AG04449 (cell line): ENCODE measurements at places on chromosomes 3 and 15.

DNA sequence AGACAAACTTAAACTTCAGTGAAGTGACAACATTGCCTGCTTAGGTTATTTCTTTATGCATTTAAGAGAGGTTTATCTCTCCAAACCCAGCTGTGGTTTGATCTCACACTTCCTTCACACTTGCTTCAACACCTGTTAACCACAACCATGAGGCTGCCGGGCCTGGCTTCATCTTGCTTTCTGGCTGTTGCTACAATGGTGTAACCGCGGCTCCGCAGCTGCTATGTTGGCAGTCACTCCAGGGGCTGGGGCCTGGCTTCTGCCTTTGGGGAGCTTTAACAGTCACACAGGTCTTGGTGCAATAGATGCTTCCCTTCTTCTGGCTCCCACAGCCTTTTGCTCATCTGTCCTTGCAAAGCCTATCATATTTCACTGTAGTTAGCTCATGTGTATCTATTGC lies 72.9 kb upstream of the MNS1 start:
- DNase-seq = no peak

DNA sequence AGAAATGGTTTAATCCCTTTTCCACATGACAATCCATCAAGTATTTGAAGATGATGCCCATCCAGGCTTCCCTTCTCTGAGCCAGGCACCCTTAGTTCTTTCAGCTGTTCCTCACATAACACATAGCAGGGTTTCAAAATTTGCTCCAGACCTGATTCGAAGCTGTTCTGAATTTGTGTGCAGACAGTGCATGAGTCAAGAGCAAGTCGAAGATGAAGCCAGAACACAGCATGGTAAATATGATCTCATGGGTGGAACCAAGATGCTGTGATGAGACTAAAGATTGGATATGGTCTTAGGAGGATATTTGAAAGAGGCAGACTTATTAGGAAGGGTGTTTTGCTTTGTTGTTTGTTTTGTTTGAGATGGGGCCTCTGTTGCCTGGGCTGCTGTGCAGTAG lies 32.6 kb upstream of the PDE8A start:
- DNase-seq = no peak

DNA sequence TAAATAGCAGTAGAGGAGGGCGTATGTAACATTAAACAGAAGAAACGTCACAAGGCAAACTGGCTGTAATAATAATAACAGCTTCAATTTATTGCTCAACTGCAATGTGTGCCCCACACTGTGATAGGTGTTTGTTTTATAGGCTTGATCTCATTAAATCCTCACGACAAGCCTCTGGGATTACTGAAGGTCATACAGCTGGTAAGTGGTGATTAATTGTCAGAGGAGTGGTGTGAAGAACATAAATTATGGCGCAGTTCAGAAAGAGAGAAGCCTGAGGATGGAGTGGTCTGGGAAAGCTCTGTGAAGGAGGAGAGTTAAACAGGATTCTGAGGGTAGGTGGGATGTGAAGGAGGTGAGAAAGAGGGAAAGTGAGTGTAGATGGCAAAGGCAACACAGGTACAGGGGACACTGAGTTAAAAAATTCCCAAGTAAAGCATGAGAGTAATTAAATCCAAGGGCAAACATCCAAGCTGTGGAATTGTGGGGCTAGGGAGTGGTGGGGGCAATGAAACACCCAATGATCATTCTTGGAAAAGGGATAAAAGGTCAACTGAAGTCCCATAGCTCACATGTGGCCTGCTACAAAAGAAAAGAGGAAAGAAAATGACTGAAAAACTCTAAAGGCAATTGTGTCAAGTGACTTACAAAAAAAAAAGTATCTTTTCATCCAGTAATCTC lies 16.5 kb upstream of the GLCE start:
- DNase-seq = no peak

- DNase-seq = no peak
Observed at GRCh38 chr3:151562891-151563290, 102.0 kb upstream of the IGSF10 start.

DNA sequence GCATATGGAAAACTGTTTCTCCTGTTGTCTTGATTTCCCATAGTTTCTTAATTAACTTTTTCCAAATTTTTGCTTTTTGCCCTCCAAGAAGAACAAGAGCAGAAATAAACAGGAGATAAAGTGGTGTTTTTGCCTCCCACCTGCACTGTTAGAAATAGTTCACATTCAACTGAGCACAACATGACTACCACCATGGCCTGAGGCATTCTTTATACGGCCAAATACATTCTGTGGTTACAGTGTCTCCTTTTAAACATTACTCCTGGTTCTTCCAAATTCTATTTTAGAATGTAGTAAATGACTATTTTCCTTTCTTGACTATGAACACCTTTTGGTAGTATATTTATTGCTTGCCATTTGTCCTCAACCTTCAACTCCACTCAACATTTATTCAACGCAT lies 98.5 kb downstream of the LARS2 start:
- DNase-seq = no peak

DNA sequence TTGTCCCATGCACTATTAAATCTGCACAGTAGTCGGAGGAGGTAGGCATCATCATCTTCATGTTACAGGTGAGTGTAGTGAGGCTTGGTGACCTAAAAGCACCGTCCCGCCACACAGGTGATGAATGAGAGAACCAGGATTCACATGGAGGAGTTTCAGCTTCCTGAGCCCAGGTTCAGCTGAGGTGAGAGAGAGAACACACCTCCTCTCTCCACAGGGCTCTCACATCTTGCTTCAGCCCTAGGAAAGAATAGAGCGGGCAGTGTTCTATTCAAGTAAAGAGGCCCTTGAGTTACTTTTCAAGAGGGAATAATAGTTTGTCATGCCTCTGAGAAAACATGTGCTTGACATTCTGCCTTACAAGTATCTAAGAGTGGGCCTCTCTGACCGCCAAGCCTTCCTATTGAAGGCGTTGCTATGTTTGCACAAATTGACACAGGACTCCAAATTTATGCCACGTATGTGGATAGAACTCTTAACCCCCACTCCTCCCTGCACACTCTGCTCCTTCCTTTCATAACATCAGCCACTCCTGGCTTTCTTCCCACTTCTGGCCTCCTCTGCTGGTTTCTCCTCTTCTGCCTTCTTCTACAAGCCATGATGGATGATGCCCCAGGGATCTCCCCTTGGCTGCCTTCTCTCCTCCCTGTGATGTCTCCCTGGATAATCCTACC lies 138.3 kb upstream of the ABHD17C start:
- DNase-seq = no peak

DNA sequence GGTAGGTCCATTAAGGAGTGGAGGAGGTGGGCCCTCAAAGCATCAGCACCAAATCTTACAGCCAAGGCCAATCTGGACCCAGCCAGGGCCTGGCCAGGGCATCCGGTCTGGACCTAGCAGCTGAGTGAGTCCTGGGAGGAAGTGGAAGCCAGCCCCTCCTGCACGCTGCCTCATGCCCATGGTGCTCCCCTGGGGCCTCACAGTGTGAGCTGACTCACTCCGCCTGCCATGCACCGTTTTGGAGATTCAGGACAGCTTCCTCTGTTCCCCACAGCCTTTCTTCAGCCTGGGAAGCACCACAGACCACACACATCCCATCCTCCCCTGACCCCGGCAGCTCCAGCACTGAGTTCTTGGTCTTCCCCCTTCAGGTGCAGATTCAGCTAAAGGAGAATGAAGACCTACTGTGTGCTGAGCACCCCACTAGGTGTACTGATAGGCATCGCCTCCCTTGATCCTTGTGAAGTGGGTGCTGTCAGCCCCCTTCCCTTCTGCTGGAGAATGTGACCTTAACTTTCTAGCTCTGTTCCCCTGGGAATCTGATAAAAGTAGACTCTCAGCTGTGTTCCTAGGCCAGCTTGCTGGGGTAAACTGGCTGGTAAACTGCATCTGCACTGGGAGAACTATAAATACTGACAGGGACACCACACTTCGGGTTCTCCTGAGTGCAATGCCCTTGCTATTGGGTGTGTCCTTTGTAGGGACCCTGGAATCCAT lies 36.8 kb upstream of the SEC13 start:
- DNase-seq = peak; percentile 88

DNA sequence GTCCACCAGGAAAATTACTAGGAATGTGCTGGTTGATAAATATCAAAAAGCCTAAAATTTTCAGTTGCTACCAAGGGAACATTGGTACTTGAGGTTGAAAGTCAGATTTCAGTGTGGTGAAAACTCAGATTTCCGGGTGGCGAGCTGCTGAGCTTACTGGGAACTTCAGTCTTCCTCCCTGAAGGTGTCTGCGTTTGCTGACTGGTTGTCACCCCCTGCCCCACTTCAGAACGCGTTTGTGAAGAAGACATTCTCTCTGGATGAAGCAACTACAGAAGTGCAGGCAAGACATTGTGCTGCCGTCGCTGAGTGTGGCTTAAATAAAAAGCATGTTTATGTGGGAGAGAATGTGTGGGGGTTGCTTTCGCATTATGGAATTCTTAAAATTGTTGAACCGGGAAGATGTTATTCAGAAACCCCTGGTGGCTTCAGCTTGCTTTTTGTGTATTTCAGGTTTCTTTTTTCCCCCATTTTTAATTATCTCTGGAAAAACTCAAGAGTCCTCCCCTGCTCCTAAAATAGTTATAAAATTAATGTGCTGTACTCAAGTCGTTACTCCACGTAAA lies 7.1 kb downstream of the FAM81A start:
- no peak for DNase-seq

DNA sequence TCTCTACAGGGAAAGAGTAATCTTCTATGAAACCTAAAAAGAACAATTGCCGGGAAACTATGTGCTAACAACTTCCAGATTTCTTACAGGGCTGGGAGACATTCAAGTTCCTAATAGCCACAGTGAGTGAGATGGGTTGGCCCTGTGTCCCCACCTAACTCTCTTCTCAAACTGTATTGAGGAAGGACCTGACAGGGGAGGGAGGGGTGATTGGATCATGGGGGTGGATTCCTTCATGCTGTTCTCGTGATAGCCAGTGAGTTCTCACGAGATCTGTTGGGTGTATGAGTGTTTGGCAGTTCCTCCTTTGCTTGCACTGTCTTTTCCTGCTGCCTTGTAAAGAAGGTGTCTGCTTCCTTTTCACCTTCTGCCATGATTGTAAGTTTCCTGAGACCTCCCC lies 958.7 kb downstream of the AGBL1 start:
- DNase-seq = no peak

GRCh38 chr15:57146506-57147201 lies 228.2 kb downstream of the TCF12 start:
- no peak for DNase-seq

- no peak for DNase-seq
Observed at GRCh38 chr3:156617781-156618180, 56.6 kb upstream of the TIPARP start.

GRCh38 chr3:80733522-80734176 lies 965.9 kb upstream of the ROBO1 start:
- no peak for DNase-seq

GRCh38 chr3:197014942-197015575 lies 14.6 kb downstream of the MELTF start:
- no peak for DNase-seq

- no peak for DNase-seq
Observed at GRCh38 chr15:58840048-58840447, 68.9 kb downstream of the MINDY2 start.

DNA sequence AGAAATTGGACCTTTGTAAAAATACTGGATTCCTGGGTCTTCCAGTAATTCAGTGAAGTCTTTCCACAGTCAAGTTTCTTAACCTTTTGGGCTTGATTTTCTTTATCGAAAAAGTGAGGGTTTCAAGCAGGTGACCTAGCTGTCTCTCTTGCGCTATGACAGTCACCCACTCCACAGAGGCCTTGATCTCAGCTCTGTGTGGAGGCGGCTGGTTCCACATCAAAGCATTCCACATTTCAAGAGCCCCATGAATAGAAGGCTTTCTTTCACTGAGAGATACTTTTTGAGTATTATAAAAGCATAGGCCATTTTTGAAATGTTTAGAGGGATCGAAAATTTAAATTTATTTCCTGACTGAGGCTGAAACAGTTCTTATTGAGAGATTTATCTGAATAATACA lies 43.9 kb downstream of the GABRA5 start:
- no peak for DNase-seq

DNA sequence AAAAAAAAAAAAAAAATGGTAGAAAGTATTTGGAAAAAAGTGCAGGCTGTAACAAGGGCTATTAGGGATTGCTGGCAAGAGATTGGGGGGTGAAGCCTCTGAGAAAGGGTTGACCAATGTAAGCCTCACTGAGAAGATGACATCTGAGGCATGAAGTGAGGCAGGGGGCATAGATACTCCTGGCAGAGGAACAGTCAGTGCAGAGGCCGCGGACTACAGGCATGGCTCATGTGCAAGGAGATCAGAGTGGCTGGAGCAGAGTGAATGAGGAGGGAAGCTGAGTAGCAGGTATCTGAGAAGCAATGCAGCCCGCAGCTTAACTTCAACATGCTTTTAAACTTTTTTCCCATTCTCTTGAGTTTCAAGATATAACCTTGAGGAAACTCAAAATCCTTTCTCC lies 5.4 kb downstream of the FBXL22 start:
- DNase-seq = no peak

GRCh38 chr3:107198581-107199181 lies 178.6 kb upstream of the CCDC54 start:
- DNase-seq = no peak

GRCh38 chr15:73935547-73935946 lies 9.3 kb downstream of the LOXL1 start:
- no peak for DNase-seq

- DNase-seq = no peak
Observed at GRCh38 chr3:21140785-21141184, 610.2 kb downstream of the ZNF385D start.

- no peak for DNase-seq
Observed at GRCh38 chr3:148512648-148513047, 185.1 kb upstream of the AGTR1 start.

DNA sequence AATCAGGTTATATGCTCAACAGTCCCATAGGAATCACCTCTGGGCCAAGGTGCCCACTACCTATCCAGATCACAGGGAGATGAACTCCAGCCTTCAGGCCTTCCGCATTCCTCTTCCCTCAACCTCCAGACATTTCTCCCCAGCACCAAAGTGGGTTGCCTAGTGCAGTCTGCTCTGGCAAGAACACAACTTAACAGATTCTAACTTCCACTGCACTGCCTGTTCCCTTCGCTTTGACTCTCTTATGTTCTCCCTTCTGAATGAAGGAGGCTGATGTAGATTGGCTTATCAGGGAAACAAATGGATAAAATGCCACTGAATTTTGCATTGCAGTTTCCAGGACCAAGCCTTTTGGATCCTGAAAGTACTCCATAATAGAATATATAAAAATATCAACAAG lies 106.3 kb downstream of the SRGAP3 start:
- no peak for DNase-seq

GRCh38 chr3:50419595-50420370 lies 60.5 kb upstream of the TMEM115 start:
- no peak for DNase-seq
